Esophagus squamous epithelium (tissue), 5 donors: ENCODE measurements at places on chromosomes 3 and 15.
A peak's percentile ranks its signal among the peaks of the same experiment; 100 is the strongest.

DNA sequence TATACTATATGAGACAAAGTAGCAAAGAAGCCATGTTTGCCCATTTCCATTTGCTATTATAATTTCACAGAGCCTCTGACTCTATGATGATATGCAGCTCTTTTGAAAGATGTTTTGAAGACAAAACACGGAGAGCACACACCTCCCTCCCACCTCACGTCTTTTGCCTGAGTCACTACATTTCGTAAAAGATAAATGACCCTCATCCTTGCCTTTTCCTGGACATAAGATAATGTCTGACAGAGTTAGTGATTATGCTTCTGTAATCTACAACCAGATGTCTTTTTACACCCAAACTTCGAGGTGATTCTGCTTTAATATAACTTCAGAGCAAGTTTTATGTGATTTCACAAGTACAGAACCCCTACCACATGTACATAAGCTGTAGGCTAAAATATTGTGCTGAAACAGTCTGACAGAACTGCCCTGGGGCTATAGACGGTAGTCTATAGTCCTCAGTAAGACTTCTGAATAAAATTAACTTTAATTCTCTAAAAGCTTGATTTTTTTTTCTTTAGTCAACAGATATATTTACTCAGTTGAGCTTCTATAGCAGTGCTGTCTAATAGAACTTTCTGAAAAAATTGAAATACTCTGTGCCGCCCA is 99.9 kb downstream of the CD200R1L start:
- no peak for DNase-seq

GRCh38 chr3:178558637-178559036 is 22.4 kb downstream of the KCNMB2 start:
- DNase-seq: no peak

- no peak for DNase-seq
Observed at GRCh38 chr15:84001037-84001436, 234.5 kb upstream of the GOLGA6L4 start.

DNA sequence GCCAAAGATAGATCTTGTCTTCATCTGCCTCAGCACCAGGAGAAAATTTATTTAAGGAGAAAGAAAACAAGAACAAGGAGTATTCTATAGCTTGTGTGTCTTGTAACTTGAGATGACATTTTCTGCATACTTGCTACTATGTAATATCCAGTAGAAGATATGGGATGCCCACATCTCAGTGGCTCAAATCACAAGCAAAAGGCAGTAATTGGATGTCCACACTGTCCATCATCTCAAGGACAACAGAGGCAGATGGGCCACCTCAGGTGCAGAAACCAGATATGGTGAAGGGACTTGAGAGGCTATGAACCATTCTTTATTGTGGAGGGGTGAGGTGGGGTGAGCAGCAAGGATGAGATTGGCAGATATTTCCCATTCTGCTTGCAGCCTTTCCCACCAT is 309.0 kb downstream of the GBE1 start:
- DNase-seq: no peak

DNA sequence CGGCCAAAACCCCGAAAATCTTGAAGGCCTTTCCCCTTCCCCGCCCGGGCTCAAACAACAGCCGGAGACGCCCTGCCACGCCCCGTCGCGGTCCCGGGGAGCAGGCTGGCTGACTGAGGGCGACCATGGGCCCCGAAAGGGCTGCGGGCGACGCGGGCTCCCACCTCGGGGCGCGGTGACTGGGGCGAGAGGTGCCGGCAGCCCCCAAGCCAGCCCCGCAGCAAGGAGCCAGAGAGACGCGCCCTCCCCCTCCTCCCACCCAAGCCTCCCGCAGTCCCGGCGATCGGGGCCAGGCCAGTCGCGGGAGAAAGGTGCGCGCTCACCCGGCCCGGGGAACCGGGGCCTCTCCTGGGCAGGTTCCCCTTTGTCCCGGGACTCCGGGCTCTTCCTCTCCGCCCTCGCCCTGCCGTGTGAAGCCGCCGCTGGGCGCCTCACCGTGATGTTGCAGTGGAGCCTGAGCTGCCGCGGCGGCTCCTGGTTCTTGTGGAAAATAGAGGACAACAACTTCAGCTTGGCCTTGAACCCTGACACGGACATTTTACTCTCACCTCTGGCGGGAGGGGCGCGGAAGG is 30.6 kb upstream of the ZSCAN2 start:
- no peak for DNase-seq

GRCh38 chr3:78690766-78691165 is 1077.0 kb downstream of the ROBO1 start:
- no peak for DNase-seq

- no peak for DNase-seq
Observed at GRCh38 chr3:133540896-133541674, 32.4 kb upstream of the CDV3 start.

DNA sequence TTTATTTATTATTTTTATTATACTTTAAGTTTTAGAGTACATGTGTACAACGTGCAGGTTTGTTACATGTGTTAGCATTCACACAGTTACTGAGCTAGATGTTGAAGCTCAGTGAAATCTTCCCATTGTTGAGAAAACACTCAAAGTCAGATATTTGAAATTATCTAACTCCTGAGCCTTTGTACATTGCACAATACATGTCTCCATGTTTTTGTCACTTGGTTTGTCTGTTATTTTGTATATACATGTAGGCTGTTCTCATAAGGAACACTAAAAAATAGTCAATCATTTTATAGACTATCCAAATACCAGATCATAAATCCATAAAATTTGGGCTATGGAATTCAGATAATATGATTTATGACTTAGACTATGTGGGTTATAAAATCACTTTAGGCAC is 1126.5 kb downstream of the NSUN3 start:
- DNase-seq: no peak

GRCh38 chr3:60281970-60282369 is 969.3 kb downstream of the FHIT start:
- no peak for DNase-seq

DNA sequence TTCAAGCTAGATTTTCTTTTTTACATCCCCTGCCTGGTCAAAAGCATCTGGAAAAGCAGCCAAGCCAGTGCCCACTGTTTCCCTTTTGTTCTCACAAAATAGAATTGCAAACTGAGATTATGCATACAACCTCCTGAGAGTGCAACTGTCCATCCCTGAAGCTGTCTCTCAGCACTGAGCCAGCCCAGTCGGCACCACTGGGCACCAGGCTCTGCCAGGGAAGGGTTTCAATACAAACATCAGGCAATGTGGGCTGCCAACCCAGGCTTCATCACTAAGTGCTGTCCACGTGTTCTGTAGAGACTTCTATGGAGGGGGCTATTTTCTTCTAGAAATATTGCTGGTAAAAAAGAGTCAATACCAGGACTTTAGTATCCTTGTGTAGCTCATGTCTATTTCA is 356.3 kb upstream of the TBL1XR1 start:
- DNase-seq: no peak

DNA sequence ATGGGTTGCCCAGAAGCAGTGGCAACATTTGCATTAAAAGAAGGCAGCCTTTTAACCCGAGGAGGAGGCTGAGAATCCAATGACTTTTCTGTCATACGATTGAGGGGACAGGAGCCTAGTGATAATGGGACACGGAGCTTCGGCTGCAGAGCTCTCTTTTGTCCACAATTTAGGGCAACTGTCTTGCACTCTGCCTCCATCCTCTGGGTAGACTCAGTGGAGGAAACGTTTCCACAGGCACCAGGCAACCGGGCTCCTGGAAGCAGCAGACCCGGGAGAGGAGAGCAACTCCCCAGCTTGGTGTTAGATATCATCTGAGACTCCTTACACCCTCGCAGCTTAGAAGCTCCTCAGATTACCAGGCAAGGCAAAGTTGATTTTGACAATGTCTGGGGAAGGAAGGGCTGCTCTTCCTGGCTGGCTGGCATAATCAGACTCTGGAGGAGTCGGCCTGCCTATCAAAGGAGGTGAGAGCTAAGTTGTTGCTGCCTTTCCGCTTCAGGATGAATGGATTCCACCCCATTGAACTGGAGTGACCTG is 43.5 kb upstream of the RNU6-1 start:
- no peak for DNase-seq

- no peak for DNase-seq
Observed at GRCh38 chr15:98924401-98925049, 83.1 kb downstream of the PGPEP1L start.

DNA sequence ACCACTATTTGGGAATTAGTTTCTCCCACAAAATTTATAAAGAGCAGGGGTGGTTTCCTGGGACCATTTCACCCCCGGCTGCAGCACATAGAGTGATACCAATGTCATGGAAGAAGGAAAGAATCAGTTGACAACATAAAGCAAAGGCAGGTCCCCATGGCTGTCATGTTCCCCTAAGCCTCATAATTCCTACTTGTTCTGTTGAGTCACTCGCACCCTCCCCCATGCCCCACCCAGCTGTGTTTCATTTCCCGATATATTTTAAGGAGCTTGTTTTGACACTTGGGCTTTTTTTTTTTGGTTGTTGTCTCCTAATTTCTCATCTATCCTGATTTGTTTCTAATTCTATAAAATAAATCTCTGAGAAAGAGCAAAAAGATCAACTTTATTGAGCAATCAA is 24.9 kb downstream of the ERC2 start:
- no peak for DNase-seq

DNA sequence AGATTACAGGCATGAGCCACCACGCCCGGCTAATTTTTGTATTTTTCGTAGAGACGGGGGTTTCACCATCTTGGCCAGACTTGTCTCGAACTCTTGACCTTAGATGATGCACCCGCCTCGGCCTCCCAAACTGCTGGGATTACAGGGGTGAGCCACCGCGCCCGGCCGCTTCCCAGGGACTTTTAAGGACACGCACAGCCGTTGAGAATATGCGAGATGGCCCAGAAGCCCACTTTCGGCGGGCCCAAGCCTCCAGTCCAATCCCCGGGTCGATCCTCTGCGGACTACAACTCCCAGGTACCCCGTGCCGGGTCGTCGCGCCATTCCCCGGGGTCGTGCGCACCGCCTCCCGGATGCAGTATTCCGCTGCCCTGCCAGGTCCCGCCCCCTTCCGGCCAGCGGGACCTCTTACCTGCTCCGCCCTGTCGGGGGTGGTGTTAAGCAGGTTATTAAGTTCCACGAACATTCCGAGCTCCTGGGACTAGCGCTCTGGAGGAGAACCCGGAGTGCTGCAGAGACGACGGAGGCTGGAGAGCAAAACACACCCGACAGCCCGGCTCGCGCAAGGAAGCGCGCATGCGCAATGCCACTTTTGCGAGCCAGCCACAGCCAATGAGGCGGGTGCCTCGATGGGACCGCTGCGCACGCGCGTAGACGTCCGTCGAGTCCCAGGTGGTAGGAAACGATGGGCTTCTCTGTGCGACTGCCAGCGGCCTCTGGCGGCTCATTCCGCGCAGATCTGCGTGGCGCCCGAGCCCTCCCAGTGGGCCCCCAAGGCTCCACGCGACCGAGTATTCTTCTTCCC is at the start of gene ELP6:
TSS of gene ELP6 (minus strand) at position 588 of the 805 bp plus-strand sequence. CDS start at position 466, 122 bp downstream.
- peak; percentile 76 for DNase-seq

DNA sequence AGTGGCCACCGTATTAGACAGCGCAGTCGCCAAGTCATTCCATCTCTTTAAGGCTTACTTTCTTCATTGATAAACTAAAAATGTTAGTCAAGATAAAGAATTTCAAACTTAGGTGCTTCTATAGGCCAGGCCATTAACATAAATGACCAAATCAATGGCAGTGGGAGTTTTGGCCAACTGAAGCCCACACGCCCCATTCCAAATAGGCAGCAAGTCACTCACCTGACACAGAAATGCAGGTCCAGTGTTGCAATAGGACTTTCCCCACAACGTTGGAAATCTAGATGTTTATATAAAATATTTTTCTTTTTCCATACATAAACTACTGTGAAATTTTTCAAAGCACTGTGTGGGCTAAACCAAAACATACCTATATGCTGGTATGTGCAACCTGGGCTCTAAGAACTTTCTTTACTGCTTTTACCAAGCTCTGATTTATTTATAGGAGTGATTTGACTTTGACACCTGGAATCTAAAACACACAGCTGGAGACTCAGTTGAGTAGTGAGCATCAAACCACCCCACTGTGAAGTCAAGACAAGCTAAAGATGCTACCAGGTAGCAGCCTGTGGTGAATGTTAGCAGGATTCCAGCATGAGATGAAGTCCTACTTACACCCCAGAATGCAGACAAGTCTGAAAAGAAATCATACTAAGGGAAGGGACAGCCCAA is 15.1 kb downstream of the GOLIM4 start:
- no peak for DNase-seq

DNA sequence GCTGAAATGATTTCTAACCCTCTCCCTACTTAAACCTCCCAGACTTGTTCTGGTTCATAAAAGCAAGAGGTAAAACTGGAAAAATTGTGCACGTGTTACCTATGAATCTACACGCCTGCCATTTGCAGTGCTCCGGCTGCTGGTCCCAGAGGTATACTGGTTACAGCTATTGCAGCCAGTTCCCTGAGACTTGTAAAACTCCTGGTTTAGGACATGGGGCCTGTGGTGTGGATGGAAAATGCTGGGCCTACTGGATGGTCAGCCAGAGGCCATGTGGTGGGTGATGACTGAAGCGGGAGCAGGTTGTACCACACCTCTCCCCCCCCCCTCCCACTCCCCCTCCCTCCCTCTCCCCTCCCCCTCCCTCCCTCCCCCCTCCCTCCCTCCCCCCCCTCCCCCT is 45.0 kb downstream of the SENP2 start:
- DNase-seq: no peak

DNA sequence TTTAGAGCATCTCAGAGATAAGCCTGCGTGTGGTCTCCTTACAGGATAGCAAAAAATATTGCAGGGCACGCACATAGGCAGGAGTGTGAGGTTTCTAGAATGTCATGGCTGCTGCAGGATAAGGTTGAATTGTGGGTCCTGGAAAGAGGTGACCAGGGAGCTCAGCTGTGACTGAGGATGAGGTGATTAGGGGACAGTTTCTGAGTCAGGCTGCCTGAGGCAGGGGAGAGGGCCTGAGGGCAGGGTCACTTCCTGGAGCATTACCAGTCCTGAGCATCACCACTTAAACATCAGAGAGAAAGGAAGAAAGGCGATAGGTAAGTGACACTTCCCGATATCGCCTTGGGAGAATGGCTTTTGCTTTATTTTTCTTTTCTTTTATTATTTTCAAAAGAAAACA is 813.8 kb downstream of the TUSC7 start:
- DNase-seq: no peak

GRCh38 chr3:179949412-179949811 is 87.3 kb downstream of the PEX5L start:
- DNase-seq: no peak

DNA sequence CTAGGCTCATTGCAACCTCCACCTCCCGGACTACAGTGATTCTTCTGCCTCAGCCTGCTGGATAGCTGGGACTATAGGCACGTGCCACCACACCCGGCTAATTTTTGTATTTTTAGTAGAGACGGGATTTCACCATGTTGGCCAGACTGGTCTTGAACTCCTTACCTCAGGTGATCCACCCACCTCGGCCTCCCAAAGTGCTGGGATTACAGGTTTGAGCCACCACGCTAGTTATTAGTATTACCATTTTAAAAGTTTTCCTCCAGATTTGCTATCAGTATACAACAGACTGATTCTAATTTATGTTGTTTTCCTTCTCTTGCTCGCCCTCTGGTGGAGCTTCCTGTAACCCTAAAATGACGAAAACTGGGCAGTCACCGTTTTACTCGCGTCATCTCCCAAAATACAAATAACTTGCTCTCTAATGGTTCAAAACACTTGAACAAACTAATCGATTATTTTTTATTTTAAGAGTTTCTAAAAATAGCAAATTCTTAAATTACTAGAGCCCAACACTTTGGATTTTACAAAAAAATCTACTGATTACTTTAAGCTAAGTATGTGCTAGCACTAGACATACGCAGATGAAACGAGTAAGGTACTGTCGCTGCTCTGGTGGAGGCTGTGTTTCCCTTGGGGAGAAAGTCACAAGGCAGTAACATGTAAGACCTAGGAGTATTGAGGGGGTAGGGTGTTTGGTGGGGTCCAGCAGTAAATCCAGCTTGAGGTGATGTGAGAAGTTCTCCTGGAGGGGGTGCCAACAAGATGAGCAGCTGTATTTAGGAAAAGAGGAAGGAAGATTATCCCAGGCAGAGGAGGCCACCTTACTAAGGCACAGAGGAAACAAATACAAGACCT is 203.3 kb downstream of the MBNL1 start:
- DNase-seq: no peak
